ENCODE measurements at places on chromosomes 7 and 10.

- peak; percentile 22 for DNase-seq
Observed at GRCh38 chr7:74606101-74606908, 51.2 kb upstream of the GTF2I start.

GRCh38 chr7:114889646-114890285, 32.1 kb upstream of the MDFIC start:
- DNase-seq = no peak

DNA sequence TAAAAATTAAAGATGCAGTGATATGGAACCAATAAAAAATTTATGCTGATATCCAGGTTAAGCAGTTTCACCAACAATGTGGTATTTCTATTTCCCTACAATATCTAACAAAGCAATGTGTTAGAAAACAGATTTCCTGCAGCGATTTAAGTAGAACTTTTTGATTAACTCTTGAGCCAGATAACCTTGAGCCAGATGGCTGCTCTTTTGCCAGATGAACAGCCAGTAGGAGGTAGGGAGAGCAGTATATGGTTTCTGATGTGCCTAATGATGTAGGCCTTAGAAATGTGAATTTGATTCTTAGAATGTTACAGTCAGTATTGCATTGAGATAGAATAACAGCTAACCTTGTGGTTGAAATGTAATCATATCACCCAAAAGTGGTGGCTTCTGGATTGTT, 31.1 kb downstream of the STAMBPL1 start:
- no peak for DNase-seq

- peak; percentile 27 for DNase-seq
Observed at GRCh38 chr10:92689663-92690210, at the start of gene HHEX. TSS of gene HHEX (plus strand) at chr10:92689955. CDS start at chr10:92689987, 32 bp downstream.

GRCh38 chr7:20598459-20599309, 16.8 kb upstream of the ABCB5 start:
- DNase-seq = no peak

DNA sequence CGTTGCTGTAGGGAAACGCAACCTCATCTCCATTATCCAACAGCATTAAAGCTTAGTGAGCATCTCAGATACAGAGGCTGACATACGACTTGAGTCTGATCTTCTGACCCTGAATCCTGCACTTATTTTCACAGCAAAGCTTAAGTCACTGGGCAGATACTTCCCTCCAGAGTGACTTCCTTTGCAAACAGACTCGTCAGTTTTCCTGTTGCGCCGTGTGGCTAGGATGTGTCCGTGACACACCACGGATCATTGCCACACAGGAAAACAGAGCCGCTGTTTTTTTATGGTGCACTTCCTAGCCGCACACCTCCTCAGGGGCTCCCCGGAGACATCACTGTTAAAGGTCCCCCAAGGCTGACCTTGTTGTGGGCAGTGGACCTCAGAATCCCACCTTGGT, 94.9 kb upstream of the MKI67 start:
- no peak for DNase-seq
